Stimulated activated memory B cell treated with anti-CD40 and anti-IgM and Interleukin-4, amounts not matched to agents 10 μg/mL and 1 μg/mL and 100 μg/mL, for 72 hours (primary cell): ENCODE measurements at places on chromosomes 5 and 9.
A peak's percentile ranks its signal among the peaks of the same experiment; 100 is the strongest.

GRCh38 chr9:81894891-81895290, 33.3 kb upstream of the SPATA31D4 start:
- ATAC-seq, result peak; percentile 43

- no peak for ATAC-seq
These were observed 77.8 kb downstream of the TTLL11 start for GRCh38 chr9:122015170-122015821.

DNA sequence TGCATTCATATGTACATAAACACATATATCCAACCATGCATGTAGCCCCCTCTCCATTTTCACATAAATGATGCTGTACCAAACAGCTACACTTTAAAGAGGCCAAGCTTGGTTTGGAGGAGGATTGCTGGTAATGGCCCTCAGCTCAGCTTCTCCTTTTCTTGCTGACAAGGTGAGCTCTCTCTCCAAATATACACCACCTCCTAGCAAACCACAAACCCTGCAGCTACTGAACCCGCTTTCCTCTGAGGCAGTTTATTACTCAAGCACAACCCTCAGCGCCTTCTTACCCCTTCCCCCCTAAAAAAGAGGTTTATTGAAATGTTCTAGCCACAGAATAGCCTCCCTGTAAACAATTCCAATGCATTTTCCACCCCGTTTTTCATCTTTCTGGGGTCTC, 54.0 kb downstream of the ALG2 start:
- peak; percentile 84 for ATAC-seq

- ATAC-seq, result no peak
These were observed 10.0 kb downstream of the TLE4 start for GRCh38 chr9:79581794-79582193.

DNA sequence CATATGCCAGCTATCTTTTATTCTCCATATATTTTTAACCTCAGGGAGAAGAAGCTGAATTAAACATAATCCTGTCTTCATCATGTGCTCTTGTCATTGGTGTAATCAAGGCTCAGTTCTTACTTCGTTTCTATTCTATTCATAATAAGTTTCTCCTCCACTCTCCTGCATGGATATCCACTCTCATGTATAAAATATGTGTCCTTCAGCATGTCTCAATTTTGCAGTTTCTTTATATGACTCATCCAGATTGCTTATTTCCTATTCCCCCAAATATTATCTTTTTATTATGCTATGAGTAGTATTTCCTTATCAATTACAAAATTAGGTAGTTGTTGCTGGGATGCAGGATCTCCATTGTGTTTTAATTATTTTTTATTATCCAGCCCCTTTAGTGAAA, 643.7 kb upstream of the ACO1 start:
- ATAC-seq, result no peak

- ATAC-seq, result no peak
These were observed 5.2 kb upstream of the SLC27A4 start for GRCh38 chr9:128335161-128335560.

- ATAC-seq, result no peak
These were observed 42.1 kb upstream of the ZNF462 start for GRCh38 chr9:106820866-106821265.

- ATAC-seq, result no peak
These were observed 618.1 kb downstream of the SLCO4C1 start for GRCh38 chr5:101677961-101678360.

DNA sequence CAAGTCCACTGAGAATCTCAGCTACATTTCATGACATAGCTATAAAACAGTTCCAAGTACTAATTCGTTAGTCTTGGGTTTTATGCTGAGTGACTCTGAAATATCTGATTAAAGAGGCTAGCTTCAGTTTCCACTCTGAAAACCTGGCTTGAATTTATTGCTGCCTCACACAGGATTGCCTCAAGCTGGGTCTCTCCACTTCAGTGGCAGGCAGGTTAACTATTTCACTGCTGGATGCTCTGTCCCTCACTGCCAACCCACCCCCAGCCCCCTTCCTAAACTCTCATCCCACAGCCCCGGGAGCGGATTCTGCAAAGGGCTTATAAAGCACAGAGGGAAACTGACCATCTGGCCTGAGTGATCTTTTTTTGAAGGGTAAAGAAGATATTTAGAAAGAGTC, 318.3 kb downstream of the MLLT3 start:
- ATAC-seq, result no peak

GRCh38 chr5:134536876-134537275, 11.4 kb downstream of the JADE2 start:
- ATAC-seq, result no peak

DNA sequence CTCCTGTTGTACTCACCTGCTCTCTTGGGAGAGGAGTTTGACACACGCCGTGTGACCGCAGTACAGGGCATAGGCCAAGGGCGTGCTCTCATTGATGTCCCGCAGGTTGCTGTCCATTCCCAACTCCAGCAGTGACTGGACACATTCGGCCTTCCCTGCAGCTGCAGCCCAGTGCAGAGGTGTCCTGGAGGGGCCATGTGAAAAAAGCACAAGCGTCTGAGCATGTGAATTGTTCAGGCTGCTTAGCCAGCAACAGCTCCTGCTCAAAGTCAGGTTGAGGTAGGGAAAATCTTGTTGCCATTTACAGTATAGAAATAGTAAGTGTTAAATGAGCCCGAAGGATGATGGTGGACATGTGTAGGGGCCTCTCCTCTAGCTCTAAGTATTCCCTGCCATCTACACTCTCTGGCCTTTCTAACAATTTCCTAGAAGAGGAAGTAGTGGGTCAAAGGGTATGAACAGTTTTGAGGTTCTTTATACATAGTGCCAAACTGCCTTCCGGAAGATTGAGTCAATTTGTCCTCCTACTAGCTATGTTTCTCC, 116.5 kb downstream of the ANKRD55 start:
- no peak for ATAC-seq

GRCh38 chr5:68196876-68197275, 18.7 kb upstream of the PIK3R1 start:
- ATAC-seq, result peak; percentile 97

DNA sequence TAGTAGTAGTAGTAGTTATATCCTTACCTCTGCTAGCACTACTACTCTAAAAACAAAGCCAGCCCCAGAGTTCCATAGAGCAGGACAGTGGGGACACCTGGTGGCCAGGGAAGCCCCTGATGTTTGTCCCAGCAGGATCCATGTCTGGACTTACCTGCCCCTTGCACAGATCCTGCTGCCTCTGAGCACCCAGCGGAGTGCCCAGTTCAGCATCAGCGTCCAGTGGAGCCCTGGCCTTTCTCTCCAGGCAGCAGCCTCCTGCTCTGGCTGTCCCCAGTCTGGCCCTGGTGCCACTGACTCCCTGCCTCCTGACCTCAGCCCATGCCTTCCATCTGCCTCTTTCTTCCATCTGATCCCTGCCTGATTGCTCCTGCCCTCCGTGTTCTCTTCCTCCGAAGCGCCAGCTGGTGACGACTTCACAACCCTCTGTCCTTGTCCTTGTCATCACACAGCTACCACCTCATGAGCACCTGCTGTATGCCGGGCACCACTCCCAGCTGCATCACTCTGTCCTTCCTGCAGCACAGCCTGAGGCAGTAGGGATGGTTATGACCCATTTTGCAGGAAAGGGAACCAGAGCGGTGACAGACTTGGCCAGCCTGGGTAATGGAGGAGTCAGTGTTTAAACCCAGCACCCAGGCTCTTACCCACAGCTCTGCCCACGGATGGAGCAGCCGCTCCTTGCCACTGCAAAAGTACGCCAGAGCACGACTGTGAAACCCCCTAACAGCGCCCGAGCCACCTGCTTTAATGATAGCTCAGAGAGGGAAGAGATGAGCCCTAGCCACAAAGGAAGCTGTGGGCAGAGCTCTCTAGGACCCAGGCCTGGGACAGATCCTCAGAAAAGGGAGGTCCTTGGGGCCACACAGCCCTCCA, 11.5 kb downstream of the SARDH start:
- peak; percentile 78 for ATAC-seq

GRCh38 chr5:154779105-154779504, 23.9 kb downstream of the LARP1 start:
- ATAC-seq, result no peak

- no peak for ATAC-seq
These were observed 98.9 kb downstream of the LIX1 start for GRCh38 chr5:97043511-97043910.

GRCh38 chr9:12658531-12659209, 34.5 kb upstream of the TYRP1 start:
- ATAC-seq, result no peak

DNA sequence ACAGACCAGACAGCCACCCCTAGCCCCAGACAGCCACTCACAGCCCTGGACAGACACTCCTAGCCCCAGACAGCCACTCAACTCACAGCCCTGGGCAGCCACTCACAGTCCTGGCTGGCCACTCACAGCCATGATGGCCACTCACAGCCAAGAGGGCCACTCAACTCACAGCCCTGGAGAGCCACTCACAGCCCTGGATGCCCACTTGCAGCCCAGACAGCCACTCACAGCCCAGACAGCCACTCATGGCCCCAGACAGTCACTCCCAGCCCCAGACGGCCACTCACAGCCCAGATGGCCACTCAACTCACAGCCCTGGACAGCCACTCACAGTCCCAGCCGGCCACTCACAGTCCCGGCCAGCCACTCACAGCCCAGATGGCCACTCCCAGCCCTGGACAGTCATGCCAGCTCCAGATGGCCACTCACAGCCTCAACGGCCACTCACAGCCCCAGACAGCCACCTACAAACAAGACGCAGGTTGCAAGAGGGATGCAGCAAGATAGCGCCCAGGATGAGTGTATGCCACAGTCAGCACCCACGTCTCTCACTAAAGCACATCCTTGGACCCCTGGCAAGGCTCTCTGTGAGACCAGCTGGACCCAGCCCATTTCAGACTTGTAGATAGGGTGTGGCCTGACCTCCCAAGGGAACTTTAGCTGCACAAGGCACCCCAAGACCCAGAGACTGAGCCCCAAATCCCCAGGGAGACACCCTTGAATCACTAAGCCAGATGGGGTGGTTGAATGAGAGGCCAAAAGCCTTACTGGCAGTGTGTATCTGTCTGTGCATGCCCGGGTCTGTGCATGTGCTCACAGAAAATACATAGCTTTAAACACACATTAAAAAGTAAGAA, 22.4 kb downstream of the ZDHHC11B start:
- ATAC-seq, result no peak

- ATAC-seq, result no peak
These were observed 3.0 kb downstream of the NUDT2 start for GRCh38 chr9:34332076-34332964.

GRCh38 chr9:94301583-94301982, 26.9 kb downstream of the NUTM2F start:
- ATAC-seq, result no peak

- no peak for ATAC-seq
These were observed 8.8 kb downstream of the TENT2 start for GRCh38 chr5:79621056-79621455.

DNA sequence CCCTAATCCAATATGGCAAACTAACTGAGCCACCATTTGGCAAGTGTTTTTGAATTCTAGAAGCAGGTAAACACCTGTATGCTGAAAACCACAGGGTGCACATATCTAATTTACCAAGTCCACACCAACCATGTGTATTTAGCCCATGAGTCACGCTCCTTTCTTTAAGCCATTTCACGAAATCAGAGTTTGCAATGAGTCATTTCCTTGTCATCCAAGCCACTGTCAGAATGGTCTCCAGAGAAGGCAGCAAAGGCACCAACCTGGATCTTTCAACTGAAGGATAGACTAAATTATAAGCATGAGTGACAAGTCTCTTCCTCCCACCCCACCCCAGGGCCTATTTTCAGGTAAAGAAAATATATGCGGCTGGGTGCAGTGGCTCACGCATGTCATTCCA, 110.0 kb downstream of the PAX5 start:
- peak; percentile 58 for ATAC-seq

DNA sequence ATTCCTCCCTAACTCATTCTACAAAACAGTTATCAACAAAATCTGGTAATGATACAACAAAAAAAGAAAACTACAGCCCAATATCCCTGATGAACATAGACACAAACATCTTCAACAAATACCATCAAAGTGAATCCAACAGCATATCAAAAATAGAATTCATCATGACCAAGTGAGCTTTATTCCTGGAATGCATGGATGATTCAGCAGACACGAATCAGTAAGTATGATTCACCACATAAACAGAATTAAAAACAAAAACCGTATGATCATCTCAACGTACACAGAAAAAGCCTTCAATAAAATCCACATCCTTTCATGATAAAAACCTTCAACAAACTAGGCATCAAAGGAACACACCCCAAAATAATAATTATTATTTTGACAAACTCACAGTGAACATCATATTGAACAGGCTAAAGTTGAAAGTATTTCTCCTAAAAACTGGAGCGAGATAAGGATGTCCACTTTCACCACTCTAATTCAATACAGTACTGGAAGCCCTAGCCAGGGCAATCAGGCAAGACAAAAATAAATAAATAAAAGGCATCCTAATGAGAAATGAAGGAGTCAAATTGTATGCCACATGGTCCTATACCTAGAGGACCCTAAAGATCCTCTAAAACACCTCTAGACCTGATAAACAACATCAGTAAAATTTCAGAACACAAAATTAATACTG, 305.1 kb upstream of the RGMB start:
- ATAC-seq, result no peak

- ATAC-seq, result no peak
These were observed 44.0 kb upstream of the IER5L start for GRCh38 chr9:129221979-129222635.

GRCh38 chr5:171395042-171395441, 7.4 kb downstream of the NPM1 start:
- ATAC-seq, result no peak

DNA sequence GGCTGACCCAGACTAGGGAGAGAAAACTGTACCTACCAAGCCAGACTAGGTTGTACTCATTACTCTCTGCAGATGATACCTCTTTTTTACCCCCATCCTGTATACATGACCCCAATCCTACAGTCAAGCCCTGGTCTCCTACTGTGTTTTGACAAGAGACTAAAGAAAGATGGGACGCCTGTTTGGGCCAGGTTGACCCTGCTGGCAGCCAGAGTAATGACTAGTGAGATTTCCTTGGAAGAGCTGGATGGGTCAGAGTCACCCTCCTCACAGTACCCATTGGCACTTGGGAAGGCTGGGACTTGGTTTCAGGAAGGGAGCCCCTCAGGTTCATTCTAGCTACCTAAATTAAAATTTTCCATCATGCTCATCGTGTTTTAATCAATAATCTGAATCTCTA, 89.7 kb upstream of the NR4A3 start:
- ATAC-seq, result no peak
